ENCODE measurements at places on chromosomes 2 and 18.

DNA sequence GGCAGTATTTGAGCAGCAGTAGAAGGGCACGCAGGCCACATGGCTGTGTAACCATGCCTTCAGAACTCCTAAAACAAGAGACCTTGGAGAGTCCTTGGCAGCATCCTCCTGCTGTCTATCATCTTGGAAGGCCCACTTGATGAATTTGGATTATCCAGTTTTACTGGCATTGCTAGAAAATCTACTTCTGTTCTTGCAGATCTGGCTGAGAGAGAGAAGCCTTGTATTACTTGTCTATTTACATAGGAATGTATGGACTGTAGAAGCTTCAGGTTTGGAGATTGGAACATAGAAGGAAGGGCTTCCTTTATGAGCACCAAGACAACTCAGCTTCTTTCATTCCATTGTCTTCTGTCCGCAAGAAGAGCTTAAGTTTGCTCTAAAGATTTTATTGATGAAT lies 16.1 kb upstream of the GPBAR1 start:
- no peak for DNase-seq

- DNase-seq: no peak
Measured at GRCh38 chr2:67393237-67393636, 3.9 kb upstream of the ETAA1 start.

DNA sequence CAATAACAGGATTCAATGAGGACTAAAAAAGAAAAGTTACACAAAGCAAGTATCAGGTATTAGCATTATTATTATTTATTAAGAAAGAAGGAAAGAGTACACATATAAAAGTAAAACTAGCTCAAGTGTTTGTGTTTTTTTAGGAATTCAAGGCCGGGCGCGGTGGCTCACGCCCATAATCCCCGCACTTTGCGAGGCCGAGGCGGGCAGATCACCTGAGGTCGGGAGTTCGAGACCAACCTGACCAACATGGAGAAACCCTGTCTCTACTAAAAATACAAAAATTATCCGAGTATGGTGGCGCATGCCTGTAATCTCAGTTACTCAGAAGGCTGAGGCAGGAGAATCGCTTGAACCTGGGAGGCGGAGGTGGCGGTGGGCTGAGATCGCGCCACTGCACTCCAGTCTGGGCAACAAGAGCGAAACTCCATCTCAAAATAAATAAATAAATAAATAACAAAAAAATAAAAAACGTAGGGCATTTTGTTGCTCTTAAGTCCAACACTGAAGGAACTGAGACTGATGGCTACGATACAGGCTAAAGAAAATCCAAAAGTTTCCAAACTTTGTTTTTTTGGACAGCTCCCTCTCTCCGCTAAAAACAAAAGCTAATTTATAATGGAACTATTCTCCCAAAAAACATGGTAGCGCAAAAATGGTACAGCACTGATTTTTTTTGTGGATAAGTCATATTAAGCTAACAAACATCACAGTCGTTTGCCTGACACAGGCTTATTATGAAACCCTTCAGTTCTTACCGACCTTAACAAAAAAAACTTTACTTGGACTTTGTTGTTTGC lies 1.7 kb downstream of the TRAPPC8 start:
- no peak for DNase-seq

DNA sequence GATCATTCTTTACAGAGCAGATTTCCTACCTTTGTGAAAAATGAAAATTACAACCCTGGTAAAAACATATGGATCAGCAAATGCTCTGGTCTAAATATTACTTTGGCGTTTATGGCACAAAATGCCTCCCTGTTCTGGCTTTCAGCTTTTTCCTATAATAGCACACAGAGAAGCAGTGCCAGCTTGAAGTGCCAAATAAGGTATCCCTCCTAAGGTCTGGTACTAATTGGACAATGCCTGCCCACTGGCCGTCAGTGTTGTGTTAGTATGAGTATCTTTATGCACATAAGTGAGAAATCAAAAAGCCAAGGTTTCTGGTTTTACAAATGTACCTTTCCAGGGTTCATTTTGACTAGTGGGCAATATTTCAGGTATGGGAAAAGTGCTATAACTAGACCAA lies 1293.7 kb upstream of the FAM98A start:
- DNase-seq: no peak

DNA sequence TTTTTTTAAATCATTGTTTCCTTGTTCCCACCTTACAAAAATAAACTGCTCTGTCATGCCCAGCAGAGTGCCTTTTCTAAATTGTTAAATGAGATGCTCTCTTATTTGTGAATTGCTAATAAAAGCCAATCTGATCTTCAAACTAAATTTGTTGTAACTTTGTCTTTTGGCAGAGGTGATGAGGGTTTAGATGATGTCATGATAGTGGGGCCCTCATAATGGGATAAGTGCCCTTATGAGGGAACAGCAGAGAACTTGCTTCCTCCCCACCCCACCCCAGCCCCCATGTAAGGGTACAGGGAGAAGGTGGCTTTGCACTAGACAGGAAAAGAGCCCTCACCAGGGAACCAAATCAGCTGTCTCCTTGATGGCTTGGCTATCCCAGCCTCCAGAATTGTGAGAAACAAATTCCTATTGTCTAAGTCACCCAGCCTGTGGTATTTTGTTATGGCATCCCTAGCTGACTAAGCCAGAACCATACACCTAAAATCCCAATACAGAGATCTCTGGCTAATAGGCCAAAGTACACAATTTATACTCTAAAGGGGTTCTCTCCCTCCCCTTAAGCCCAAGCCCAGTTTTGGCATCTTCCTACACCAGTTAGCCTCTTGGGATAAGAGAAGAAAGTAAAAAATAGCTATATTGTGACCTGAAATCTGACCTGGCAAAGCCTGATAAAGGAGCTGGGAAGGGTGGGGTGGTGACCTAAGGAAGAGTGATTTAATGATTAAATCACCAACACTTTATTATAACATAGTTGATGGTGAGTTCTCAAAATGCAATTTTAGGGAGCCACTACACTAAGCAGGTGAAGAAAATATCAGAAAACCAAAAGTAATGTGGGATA lies 40.3 kb upstream of the HNRNPA3 start:
- no peak for DNase-seq

- DNase-seq: no peak
Measured at GRCh38 chr2:9410108-9410507, 13.2 kb downstream of the ITGB1BP1 start.

GRCh38 chr2:240322231-240322955 lies 113.1 kb upstream of the GPC1 start:
- DNase-seq: no peak

- peak; percentile 18 for DNase-seq
Measured at GRCh38 chr2:99543247-99543646, 53.4 kb upstream of the REV1 start.

GRCh38 chr18:11322006-11322405 lies 172.6 kb upstream of the PIEZO2 start:
- no peak for DNase-seq

GRCh38 chr2:29071032-29071975 lies 3.0 kb downstream of the PCARE start:
- no peak for DNase-seq

- peak; percentile 57 for DNase-seq
Measured at GRCh38 chr2:160221391-160222276, 21.6 kb upstream of the ITGB6 start.

Data from stromal cell of bone marrow (primary cell).